Stimulated activated CD8-positive, alpha-beta memory T cell treated with anti-CD3 and anti-CD28 coated beads, Interleukin-4, amount 100 ng/mL, for 24 hours (primary cell): ENCODE measurements at places on chromosomes 6 and 20.

- DNase-seq = no peak
These were observed 78.2 kb upstream of the EMILIN3 start for GRCh38 chr20:41444821-41445220.

GRCh38 chr20:40673442-40673841 lies 15.6 kb downstream of the MAFB start:
- no peak for DNase-seq

DNA sequence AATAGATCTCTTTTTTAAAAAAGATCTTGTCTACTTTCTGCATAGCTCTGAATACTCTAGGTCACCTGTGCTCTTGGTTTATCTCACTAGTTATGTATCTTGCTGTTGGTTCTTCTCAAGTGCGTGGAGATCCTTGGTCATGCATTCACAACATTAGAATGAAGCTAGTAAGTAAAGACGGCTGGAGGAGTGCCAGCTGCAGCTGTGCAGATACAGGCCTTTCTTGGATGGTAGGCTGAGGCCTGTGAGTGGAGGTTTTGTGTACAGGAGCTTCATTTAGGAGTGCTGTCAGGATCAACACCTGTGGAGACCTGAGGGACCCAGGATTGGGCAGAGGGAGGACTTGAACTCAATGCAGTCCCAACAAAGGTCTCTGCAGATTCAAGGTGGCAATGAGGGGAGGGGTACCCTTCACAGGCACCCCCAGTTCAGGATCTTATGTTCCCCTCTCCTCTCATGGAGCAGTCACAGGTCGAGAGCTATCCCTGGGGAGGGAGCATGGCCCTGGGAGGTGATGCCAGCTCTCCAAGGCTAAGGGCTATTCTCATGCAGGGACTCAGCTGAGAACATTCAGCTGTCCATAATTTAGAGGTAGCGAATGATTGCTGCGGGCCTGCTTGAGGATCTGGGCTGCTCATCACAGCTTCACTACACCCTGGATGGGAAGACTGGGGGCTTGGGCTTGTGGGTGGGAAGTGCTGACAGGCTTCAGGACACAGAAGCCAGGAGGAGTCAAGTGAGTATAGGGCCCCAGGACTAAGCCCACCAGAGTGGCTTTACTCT lies 98.9 kb upstream of the ENPP5 start:
- no peak for DNase-seq

- no peak for DNase-seq
These were observed 28.4 kb downstream of the COL19A1 start for GRCh38 chr6:69894578-69895347.

GRCh38 chr6:147345902-147346301 lies 141.7 kb downstream of the STXBP5 start:
- DNase-seq = no peak

DNA sequence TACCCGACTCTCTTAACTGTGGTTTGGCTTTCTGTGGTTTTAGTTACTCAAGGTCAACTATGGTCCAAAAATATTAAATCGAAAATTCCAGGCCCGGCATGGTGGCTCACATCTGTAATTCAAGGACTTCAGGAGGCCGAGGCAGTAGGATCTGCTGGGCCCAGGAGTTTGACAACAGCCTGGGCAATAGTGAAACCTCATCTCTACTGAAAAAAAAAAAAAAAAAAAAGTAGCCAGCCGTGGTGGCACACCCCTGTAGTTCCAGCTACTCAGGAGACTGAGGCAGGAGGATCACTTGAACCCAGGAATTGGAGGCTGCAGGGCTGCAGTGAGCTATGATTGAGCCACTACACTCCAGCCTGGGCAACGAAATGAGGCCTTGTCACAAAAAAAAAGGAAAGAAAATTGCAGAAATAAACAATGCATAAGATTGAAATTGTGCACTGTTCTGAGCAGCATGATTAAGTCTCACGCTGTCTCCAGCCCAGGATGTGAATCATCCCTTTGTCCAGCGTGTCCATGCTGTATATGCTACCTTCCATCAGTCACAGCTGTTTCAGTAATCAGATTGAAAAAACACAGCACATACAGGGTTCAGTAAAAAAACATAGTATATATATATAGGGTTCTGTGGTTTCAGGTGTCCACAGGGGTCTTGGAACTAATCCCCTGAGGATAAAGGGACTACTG lies 40.7 kb downstream of the RGS17 start:
- no peak for DNase-seq

GRCh38 chr6:110408901-110409300 lies 6.5 kb downstream of the DDO start:
- no peak for DNase-seq

DNA sequence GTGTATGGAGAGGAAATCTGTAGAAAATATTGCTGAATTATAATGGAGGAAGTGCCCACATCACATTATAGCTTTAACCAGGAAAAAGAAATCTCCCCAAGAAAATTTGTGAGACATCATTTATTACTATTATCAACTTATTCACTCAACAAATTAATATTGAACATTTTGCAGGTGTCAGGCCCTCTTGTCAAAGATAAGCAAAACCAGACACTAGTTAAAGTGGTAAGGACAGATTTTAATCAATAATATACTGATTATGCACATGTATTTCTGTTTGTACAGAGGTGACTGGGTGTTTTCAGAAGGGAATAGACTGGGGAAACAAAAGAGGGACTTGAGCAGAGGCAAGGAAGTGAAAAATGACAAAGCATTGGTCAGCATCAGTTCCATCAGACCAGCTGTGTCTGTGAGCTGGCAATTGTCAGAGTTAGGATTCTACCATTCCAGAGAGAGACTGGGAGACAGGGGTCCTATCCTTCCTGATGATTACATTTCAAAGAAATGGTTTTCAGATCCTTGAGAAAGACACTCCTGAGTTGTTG lies 519.2 kb downstream of the UTRN start:
- no peak for DNase-seq

DNA sequence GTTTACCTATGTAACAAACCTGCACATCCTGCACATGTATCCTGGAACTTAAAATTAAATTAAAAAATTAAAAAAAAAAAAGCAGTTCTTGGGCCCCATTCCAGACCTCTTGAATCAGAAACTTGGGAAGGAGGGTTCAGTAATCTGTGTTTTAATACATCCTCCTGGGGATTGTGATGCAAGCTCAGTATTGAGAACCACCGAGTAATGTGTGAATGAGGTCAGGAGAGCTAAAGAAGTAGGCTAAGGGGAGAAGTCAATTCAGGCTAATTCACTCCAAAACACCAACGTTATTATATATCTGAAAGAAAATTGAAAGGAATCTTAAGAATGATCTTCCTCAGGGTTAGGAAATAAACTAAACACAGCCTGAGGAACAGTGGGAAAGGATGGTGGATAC lies 120.4 kb downstream of the RNF144B start:
- DNase-seq = no peak

DNA sequence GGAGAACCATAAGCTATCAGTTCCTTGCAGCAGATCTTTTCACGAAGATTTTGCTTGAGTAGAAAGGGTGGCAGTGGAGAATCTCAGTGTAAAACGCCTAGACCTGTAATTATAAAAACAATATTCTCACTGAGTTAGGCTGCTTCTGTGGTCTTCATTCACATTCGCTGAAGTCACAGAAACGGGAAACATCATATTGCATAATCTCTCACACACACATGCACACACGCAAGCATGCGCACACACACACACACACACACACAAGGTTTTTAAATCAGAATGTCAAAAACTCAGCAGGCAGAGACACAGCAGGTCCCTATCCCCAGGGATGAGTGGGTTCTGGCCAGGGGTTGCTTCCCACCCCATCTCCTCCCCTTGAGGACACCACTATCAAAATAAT lies 175.5 kb downstream of the ATXN1 start:
- DNase-seq = no peak

DNA sequence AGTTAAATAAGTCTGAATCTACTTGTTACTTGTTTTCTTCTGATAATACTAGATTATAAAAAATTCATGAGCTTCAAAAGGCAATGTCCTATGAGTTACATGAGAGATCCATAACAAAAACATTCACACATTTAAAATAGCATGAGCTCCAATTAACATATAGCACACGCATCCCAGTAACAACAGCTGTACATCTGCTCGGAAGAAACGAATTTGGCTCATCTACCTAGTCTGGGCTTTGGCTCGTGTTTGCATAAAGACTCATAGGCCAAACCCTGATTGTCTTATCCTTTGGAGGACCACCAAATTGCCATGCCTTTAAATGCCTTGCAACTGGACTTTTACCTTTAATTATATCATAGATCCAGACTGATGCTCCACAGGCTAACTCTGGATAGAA lies 259.7 kb upstream of the CHD6 start:
- DNase-seq = no peak

DNA sequence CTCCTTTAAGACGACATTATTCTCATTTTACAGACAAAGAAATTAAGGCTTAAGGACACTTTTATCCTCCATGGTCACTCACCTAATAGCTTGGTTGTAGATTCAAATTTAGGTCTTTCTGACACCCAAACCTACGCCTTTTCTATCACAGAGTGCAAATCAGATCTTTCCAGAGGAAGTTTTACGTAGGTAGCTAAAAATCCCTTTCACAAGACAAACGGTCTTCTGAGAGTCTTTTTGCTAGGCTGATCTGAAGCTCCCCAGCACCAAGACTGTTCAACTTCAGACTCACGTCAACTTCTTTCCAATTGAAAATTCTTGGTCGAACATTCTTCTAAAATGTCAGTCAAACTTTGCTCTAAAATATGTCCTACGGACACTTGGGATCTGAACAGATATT lies 46.5 kb downstream of the BLOC1S5 start:
- DNase-seq = no peak

DNA sequence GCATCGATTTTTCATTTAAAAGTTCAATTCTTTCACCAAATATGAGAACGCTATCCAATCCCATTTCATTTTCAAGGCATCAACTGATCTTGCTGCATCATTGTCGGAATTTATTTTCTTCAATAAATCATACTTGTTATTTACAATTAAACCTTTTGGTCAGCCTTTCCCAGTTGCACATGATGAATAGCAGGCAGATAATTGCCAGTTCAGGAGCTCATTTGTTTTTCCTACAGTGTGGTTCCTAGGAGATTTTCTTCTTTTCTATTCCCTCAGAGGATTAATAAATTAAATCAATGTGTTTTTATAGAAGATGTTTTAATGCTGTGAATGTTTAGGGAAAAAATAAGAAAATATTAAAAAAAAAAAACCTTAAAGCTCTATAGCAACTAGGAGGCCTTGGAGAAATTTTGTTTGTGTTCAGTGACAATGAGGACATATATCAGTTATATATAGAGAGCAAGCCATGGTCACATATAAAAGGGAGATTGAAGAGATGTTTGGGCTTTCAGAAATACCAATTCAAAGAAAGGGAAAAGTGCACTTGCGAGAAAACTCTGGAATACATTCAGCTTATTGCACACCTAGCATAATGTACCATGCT lies 30.4 kb downstream of the LGSN start:
- no peak for DNase-seq

DNA sequence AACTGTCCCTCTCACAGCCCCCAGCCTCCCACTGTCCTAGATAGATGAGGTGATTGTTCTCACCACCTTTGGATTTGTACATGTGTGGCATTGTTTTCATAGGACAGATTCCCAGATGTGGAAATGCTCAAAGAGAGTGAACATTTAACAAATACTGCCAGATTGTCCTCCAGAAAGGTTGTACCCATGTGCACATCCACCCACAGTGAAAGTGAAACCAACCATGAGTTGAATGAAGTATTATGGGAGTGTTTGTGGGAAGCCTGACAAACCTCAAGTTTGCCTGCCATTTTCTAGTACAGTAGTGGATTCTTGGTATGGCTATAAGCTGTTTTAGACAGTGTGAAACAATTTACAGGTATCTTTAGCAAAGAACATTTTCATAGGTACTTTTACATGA lies 42.7 kb downstream of the ANKRD6 start:
- no peak for DNase-seq

GRCh38 chr20:36119537-36119936 lies 35.0 kb upstream of the EPB41L1 start:
- DNase-seq = no peak

DNA sequence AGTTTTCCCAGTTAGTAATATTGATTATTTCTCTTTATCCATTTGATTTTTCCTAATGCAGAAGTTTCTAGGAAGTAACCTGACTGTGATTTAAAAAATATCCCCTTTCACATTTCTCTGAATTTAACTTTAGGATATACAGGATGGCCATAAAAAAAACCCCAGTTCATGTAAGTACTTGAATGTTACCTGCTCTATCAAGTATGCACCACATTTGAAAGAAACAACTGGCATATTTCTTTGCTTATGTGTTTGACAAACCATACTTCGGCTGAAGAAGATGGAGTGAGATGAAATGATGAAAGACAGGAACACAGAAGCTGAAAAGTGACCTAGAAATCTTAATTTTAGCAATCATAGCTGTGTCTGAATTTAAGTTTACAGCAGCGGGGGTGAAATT lies 374.0 kb upstream of the NOX3 start:
- DNase-seq = no peak

DNA sequence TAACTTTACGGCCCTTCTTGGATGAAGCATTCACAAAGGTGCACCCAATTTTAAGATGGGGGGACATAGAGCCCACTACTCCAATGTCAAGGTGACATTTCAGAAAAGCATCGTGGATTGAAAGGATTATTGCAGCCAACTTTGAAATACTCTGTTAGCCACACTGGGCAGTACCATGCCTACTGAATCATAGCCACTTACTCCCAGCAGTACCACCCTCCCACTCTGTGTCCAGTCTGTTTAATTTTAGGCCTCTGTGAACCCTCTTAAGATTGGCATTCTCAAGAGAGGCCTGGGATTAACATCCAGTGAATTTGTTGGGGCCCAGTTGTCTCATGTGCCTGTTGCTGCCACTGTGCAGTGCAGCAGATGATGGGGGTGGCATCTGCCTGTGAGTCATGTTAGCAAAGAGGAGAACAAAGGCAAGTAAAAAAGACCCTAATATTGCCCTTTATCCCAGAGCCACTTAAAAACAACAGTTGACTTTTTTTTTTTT lies 11.2 kb upstream of the HDAC2 start:
- no peak for DNase-seq

DNA sequence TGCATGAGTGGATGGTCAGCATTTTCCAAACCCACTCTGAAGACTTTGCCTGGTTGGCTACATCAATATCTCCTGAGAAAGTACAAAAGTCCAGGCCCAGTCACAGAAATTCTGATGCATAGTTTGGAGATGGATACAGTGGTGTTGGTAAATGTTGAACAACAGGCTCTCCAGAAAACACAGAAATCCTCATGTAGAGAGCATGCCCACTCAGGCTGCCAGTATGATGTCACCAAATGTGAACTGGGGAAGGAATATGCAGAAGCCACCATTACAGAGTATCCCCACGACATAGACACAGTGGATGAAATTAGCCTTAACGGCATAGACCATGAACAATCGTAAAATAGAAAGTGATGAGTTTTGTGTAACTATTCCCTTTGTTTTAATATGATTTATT lies 97.1 kb upstream of the NXT1 start:
- no peak for DNase-seq

GRCh38 chr6:113574147-113574546 lies 283.0 kb upstream of the MARCKS start:
- no peak for DNase-seq

GRCh38 chr6:134674562-134674961 lies 275.3 kb downstream of the ALDH8A1 start:
- no peak for DNase-seq

GRCh38 chr20:2468581-2469407 lies 1.8 kb downstream of the SNRPB start:
- DNase-seq = no peak

- DNase-seq = peak; percentile 29
These were observed 623 bp upstream of the MRPS26 start for GRCh38 chr20:3045042-3045815.

GRCh38 chr6:54481091-54481490 lies 172.8 kb downstream of the TINAG start:
- no peak for DNase-seq

- DNase-seq = no peak
These were observed 117.4 kb upstream of the HDGFL1 start for GRCh38 chr6:22451962-22452361.
